ENCODE measurements at places on chromosomes 3 and 15.

DNA sequence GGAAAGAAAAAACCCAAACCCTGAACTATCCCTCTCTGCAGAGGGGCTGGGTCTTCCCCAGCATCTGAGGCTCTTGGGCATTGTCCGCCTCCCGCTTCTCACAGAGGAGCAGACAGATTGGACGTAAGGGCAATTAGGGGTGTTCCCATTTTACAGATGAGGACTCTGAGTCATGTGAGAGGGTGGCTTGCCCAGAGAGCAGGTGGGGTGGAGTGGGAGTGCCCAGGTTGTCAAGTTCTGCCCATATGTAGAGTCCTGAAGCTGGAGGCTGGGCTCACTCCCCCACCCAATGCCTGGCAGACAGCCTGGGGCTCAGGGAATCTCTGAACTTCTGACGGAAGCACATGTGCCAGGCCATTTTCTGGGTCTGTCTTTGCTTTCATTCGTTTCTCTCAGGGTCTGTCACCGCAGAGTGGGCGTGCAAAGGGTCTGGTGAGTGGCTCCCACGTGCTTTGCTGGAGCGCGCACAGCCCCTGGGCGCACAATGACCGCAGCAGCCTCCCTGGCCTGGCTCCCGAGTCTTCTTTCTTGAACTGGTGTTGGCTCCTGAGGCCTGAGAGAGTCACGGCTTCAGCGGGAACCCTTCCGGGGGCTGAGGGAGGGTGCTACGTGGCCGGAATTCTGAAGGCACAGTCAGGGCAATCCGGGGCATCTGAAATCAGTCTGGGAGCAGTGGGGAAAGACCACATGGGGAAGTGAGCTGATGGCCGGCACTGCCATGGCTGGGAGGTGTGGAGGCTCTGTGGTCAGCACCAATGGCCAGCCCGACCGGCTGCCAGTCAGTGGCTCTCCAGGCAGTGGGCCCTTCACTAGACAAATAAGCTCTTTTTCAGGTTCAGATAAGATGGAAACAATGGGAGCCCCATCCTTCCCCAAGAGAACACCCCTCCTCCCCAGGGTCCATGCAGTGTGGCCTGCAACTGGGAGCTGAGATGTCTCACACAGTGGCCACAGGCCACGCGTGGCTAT, 1.1 kb upstream of the TRPM1 start:
- no peak for DNase-seq

GRCh38 chr3:4983739-4984510, 4.7 kb downstream of the BHLHE40 start:
- peak; percentile 58 for DNase-seq

DNA sequence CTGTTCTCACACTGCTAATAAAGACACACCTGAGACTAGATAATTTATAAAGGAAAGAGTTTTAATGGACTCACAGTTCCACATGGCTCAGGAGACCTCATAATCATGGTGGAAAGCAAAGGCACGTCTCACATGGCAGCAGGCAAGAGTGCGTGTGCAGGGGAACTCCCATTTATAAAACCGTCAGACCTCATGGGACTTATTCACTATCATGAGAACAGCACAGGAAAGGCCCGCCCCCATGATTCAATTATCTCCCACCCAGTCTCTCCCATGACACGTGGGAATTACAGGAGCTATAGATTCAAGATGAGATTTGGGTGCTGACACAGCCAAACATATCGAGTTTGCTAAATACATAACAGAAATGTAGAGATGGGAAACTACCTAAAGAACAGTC, 39.5 kb upstream of the DGKG start:
- no peak for DNase-seq

DNA sequence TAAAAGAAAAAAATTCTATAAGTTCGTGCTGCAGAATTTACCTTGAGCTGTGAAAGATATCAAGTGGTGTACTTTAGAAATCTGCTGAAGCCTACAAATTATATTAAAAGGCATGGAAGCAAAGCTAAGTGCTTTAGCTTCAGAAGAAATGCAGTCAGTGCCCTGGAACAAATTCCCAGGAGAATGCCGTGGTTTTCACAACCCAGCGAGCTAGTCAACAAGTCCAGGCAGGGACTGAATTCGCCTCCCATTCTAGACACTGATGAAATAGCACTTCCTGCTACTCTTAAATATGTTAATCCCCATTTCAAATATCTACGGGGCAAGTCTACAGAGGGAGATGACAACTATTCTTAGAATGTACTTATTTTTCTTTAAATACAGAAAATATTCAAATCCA, 326.4 kb upstream of the IGF1R start:
- no peak for DNase-seq

GRCh38 chr15:37940876-37941275, 6.4 kb downstream of the TMCO5A start:
- DNase-seq, result no peak

DNA sequence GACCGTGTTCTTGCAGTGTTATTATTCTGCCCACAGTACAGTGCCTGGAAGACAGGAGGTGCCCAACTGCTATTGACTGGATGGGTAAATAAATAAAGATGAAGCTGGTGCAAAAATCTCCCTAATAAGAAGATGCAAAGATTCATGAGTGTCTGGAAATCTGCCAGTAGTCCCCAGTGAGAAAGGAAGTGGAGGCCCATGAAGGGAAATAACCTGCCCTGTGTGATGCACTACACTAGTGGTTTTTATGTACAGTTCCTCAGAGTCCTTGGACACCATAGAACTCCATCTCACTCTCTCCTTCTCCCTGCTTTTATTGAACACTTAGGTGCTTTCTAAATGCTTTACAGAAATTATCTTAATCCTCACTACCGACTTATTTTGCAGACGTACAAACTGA, 8.3 kb upstream of the SUCLG2 start:
- DNase-seq, result no peak

GRCh38 chr15:64746921-64747320, 28.5 kb downstream of the RBPMS2 start:
- no peak for DNase-seq

DNA sequence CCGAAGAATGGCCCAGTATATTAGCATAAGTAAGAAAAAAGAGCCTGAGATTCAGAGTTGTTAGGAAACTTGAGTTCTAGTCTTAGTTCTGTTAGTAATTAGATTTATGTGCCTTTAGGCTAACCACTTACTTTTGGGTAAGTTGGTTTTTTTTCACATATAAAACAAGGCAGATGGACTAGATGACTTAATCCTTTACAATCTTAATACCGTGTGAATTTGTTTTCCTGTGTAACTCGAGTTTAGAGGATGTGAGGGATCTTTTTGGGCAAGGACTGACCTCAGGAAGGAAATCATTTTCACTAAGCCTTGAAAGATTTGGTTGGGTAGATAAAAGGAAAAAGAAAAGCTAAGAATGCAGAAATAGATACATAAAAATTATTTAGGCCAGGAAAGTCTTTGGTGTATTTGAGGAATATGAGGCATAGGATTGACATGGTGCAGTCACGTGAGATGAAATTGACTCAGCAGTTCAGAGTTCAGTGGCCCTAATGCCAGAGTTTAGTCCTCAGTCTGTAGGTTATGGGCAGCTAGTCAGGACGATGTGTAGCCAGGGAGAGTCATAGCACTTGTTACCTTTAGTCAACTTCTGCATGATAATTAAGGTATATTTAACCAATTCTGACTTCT, 34.6 kb downstream of the PAK2 start:
- no peak for DNase-seq

- no peak for DNase-seq
Measured at GRCh38 chr3:129992781-129993180, 18.3 kb downstream of the TRH start.

DNA sequence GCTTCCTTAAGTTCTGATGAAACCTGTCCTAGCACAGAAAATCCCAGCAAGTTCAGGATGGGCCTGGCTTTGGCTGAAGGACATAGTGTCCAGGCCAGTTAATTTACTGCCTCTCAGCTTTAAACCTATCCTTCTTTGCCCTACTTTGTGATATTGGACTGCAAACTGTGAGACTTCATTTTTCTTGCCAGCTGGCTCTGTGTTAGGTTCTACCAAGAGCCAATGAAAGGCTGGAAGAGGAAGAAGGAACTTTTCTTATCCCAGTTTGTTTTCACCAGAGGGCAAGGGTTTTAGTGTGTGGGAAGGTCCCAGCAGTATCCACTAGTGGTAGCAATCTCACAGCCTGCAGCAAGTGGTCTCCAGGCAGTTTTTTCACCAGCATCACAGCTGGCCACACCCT, 18.2 kb downstream of the DCUN1D1 start:
- no peak for DNase-seq

DNA sequence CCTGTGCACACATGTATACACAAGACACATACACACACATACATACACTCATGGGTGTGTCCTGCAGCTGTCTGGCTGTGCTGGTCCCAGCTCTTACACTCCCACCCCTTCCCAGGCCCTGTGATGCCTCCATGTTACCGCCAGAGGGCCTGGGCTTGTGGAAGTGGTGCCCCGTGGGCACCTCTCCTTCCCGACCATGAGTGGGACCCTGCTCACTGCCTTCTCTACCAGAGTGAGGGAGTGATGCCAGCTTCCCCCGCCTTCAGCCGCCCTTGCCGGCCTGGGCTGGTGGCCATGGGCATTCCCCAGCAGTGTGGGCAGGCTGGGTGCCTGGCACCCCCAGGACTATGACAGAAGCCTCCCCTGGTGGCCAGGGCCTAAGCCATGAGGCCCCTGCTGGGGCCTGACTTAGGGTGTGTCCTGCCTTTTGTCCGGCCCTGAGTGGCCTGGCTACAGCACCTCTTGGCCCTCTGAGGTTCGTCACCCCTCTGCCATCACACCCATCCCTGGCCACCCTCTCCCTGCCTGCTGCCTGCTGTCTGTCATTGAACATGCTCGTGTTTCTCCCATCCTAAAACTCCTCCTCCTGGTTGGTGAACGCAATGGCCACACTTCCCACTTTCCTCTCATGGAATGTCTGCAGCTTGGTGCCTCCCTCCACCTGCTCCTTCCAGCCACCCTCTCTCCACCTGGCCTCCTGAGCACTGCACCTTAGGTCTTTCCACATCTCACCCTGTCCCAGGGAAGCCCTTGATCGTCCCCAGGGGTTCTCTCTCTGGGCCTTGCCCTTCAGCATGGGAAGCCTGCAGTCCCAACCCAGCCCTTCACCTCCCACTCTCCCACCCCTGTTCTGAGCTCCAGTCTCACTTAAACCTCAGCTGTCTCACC, 14.6 kb downstream of the HDAC11 start:
- no peak for DNase-seq

DNA sequence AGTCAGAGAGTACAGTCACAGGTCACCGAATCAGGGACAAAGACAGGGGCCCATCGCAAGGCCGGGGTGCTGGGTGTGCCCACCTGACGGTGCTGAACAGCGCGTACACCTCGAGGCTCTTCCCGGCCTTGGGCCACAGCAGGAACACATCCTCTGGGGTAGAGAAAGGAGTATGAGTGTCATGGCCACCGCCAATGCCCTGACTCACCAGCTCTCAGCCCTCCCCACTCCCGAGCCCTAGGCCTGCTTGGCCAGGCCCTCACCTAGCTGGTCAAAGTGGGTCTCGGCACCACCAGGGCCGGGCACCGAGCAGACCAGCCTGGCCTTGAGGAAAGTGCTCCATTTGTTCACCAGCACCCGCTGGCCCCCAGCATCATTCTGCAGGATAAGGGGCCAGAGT, 4.2 kb downstream of the SEMA3G start:
- DNase-seq, result no peak

DNA sequence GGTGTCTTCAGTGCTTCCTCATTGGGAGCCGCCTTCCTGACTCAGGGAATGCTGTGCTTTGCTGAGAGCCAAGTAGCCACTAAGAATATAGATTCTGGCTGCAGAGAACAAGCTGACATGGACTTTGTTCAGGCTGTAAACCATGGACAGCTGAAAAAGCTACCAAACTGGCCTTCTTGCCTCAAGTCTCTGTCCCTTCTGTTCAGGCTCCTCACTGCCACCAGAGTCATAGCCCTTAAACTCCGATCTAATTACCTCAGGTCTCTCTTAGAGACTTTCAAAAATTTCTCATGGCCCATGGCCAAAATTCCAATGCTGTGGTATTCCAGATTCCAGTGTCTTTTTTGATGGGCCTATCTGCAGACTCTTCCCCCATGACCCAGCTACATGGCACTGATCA, 19.4 kb upstream of the PTX3 start:
- DNase-seq, result no peak

DNA sequence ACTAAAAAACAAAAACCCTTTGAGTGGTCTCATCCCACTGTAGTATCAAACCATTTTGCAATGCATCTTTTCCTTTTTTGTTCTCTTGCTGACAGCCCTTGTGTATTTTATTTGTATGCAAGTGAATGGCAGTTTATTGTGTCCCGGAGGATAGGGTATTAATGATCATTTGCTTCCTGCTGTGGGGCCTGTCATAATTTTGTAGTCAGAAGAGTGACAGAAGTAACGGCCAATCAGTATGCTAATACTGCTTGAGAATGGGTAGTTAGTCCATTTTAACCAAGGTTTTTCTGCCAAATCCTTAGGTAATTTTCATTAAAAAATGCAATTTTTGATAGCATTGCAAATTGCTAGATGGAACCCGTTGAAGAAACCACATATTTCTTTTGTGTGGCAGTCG, 75.5 kb upstream of the PLSCR5 start:
- no peak for DNase-seq

- no peak for DNase-seq
Measured at GRCh38 chr3:51280176-51280575, 104.9 kb upstream of the MANF start.

- no peak for DNase-seq
Measured at GRCh38 chr15:99618941-99619411, 53.2 kb downstream of the MEF2A start.

DNA sequence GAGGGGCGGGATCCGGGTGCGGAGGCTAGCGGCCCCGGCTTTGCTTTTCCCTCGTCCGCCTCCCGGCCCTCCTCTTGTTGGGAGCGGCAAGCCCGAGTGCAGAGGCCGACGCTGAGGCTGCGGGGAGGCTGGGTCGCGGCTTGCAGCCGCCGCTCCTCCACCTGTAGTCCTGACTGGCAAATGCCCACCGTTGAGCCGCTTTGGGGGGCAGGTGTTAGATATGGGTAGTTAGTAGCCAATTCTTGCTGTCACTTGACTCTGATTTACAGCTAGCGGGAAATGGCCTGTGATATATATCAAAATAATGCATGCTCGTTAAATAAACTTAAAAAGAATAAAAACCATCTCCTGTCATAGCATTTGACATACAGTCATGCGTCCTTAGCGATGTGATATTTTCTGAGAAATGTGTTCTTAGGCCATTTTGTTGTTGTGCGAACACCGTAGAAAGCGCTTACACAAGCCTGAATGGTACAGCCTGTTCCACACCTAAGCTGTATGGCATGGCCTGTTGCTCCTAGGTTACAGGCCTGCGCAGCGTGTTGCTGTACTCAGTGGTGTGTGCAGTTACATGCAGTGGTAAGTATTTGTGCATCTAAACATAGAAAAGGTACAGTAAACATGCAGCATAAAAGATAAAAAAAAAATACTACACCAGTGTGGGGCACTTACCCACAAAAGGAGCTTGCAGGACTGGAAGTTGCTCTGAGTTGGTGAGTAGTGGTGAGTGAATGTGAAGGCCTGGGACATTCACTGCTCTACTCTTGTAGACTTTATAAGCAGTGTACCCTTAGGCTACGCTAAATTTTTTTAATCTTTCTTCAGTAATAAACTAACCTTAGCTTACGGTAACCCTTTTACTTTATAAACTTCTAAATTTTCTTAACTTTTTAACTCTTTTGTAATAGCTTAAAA, 873 bp downstream of the CAPN7 start:
- no peak for DNase-seq

Measured in stimulated activated CD4-positive, alpha-beta T cell treated with anti-CD3 and anti-CD28 coated beads, Interleukin-2, amount 100 ng/mL, for 48 hours (primary cell).